NCI-H187 (cell line): ENCODE measurements at places on chromosomes 2 and 18.

DNA sequence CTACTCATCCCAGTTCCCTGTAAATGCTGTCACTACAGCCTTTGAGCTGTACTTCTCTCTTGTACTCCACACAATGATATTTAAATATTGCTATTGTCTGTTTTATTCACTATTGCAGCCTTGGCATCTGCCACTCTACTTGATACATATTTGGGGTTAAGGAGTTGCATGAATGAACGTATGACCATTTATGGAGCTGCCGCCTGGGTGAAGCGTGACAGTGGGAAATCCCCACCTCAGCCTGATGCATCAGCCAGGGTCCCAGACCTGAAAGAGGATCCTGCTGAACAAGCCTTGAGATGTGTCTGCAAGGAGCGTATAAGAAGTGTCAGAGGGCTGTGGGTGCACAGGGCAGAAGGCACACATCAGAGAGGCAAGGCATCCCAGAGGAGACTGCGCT, 39.1 kb downstream of the MRPL35 start:
- no peak for DNase-seq

GRCh38 chr2:189300916-189301315, 121.4 kb upstream of the COL5A2 start:
- DNase-seq = no peak

DNA sequence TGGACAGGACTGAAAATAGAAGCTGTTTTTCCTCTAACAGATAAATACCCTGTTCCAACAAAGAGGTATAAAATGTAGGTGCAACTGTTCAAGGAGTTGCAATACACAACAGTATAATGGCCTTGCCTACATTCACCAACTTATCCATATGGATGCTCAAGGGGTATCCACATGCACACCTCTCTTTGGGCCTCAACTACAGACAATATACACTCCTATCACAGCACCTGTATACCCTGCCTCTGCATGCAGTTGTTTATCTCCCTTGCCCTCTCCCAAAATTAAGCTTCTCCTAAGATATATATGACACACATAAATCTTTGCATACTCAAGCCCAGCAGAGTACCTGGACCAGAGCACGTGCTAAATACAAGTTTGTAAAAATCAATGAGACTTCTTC, 37.3 kb downstream of the DARS1 start:
- no peak for DNase-seq

DNA sequence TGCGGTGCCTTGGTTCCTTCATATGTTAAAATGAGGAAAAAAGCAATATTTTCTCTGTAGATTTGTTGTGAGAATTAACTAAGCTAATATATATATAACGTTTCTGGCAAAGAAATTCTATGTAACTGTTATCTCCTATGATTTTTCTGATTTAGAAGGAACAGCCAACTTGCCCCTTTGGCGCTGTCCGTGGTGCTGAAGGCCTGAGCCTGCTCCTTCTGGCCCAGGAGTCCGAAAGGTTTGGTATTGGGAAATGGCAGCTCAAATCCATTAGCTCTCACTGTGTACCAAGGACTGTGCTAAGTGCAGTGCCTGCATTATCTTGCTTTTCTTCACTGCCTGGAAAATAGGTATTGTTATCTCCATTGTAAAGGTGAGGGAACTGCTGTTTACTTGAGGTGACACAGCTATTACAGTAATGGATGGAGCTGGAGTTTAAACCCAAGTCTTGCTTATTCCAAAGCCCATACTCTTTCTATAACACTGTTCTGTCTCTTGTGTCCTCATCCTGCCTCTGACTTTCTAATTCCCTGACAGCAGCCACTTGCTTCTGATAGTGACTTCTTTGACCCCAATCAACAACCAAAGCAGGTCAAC, 52.2 kb downstream of the C1QL2 start:
- no peak for DNase-seq

- no peak for DNase-seq
Observed at GRCh38 chr2:70300771-70301343, 1.0 kb downstream of the FAM136A start.

DNA sequence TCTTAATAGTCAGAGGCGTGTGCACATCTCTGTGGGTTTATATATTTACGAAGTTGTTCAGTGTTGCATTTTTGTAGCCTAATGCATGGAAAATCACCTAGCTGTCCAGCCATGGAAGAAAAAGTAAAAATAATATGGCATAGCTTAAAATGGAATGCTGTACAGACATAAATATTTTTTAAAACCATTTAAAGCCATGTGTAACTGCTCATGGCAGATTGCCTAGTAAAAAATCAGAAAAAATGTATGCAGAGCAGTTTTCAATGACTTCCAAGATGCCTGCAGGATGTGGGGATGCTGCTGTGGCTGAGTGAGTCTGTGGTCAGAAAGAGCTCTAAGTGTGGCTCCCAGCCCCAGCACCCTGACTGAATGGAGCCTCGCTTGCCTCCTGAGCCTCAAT, 64.8 kb upstream of the ALKAL2 start:
- DNase-seq = no peak

- DNase-seq = no peak
Observed at GRCh38 chr18:62957885-62958472, 242.6 kb downstream of the PHLPP1 start.

- DNase-seq = no peak
Observed at GRCh38 chr2:14761118-14761517, 128.6 kb downstream of the LRATD1 start.

DNA sequence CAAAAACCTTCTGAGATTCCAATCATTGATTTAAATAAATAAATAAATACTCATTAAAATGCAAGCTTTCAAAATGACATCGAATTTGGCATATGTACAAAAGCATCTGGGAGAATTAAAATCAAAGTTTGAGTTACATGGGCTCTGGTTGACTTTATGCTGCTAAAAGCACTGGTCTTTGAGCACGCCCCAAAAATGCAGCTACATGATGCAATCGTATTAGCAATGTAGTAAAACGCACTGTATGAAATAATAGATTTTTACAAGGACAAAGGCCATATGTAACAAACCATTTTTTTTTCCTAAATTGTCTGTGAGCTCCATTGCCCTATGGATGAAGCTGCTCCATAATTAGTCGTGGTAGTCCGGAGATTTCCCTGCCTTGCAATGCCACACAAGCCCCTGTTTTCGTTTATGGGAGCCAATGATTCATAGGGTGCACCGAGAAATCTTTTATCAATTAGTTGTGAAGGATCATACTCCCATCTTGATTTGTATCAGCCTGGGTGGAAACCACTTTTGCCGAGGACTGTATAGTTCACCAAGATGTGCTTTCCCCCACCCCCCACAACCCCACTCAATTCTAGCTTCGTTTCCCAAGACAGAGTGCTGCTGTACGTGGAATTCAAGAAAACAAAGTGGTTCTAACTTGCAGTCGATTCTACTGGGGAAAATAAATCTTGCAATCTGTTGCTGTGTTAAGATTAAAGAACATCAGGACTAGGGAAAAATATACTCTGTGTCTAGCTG, 268.4 kb downstream of the IRS1 start:
- DNase-seq = no peak

DNA sequence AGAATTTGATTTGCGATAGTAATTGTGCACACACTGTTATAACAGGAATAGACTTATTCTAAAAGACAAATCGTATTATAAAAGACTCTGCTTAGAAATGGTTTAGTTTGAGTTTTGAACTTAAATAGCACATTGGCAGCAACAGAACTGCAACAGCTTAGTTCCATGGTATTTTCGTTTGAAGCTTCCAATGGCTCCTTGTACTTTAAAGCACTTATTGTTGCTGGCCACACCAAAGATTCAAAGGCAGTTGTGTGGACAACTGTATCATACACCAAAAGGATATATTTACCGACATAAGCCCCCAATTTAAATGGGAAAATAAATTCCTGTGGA, 627 bp downstream of the WIPF1 start:
- DNase-seq = no peak

GRCh38 chr2:8581601-8582041, 100.2 kb upstream of the ID2 start:
- no peak for DNase-seq

- DNase-seq = no peak
Observed at GRCh38 chr18:13409997-13410396, 191.4 kb downstream of the LDLRAD4 start.

GRCh38 chr2:175362331-175362730, 180.8 kb upstream of the ATP5MC3 start:
- DNase-seq = no peak

DNA sequence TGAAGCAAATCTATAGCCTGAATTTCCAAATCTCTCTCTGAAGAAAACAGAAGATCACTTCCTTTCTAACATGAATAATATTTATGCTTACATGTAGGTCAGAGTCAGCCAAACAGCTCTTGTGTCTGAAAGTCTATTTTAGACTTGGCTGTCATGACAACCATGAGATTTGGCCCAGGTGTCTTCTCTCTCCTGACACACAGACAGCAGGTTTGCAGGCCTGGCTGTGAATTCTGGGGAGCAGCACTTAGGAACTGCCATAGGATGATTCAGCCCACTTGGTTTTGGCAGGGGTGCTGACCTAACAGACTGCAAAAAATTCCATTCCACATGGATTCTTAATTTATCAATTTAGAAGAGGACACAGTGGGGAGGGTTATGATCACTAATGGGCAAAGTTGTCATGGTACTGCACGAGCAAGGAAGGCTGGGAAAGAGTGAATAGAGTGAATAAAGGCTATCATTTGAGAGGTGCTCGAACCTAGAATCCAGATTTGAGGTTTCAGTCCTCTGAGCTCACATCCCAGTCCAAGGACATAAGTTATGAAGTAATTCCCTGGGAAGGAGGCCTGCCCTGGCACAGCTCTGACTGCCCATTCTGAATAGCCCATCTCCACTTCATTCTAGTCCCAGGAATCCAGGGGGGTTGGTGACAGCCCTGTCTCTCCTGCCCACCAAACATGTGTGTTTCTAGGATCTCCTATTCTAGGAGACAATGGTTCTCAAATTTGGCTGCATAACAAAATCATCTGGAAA, 453.9 kb upstream of the TRIB2 start:
- peak; percentile 46 for DNase-seq

DNA sequence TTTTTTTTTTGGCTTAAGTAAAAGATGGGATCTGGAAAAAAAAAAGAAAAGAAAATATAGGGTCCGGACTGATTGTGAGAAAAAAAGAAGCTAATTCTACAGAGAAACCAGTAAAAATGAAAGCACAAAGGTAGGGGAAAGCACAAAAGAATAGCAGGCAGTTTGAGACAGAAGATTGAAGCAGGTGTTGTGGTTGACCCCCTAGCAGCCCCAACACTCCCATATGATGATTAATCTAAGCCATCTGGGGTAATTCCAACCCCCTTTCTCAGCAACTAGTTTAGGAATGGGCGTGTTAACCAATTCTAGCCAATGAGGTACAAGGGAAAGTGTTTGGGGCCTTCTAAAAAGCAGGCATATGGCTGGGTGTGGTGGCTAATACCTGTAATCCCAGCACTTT, 77.0 kb downstream of the MBD2 start:
- DNase-seq = no peak
